ENCODE measurements at places on chromosomes 7 and 10.

DNA sequence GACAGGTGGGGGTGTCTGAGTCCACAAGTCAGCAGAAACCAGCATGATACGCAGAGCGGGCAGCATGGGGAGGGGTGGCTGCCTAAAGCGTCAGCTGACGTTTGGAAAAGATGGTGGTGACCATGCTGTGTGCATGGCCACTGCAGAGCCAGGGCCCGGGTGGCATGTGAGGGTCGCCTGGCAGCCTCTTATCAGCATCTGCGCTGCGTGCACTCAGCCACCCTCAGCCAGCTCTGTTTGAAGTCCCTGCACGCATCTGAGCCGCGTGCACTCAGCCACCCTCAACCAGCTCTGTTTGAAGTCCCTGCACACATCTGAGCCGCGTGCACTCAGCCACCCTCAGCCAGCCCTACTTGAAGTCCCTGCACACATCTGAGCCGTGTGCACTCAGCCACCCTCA lies 61.5 kb downstream of the WDR37 start:
- DNase-seq, result no peak

DNA sequence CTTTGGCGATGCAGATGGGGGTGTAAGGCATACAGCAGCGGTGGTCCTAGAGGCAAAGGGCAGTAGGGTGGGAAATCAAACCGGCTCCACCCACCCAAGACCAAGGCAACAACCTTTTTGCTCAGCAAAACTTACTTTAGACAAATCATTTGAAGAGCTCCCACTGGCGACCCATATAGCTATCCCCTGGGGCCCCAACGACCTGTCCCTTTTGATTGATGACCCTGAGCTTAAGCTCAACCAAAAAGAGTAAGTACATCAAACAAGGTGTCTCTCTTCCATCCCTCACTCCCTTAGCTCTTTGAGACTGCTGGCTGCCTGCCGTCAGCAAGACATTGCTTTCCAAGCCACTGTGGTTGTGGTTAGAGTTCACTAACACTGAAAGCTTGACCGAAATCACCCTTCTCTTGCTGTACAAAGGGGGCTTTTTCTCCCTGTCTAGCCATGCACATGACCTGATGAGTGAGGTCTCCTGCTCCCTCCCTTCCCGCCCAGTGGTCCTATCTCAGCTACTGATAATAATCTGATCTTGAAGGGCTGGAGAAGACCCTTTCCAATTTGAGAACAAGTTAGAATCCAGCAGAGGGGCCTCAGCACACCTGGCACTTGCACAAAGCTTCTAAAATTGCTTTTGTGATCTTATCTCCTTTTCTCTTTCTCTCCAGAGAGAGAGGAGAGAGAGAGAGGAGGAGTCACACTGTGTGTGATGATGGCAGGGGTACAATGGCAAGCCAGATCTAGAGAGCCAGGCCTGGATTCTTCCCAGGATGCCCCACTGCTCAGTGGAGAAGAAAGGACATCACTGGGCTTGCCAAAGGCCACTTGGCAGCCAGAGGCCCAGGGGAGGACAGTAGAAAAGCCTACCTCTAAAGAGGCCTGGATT lies 42.2 kb downstream of the XPNPEP1 start:
- peak; percentile 63 for DNase-seq

DNA sequence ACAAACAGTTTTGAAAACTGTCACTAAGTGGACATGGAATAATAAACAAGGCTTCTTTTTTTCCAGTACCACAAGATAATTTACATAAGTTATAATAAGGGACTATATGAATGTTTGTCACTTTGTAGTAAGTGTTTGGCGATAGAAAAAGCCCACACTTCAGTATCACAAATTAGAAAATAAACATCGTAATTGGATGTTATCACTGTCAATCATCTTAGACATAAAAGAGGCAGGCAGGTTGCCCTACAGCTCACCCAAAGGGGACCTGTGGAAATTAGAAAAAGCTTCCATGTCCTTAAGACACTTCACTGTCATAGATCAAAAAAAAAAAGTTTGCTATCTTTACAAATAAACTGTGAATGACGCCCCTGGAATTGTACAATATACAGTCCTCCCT lies 3.6 kb upstream of the NOC3L start:
- no peak for DNase-seq

DNA sequence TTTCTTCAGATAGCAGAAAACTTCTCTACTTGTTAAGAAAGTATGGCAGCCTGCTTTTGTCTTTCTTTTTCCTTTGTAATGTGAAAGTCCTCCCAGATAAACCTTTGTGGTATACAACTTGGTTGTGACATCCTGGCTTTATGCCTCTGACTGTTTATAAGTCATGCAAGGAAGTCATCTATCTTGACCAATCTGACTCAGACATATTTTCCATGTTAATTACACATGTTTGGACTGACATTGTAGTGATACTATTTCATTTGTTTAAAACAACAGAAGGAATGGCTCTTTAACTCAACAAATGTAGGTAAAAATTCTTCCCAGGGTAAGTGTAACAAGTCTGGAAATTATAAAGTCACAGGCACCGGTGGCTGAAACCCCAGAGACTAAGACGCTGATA lies 341.6 kb upstream of the MEOX2 start:
- DNase-seq, result peak; percentile 91

DNA sequence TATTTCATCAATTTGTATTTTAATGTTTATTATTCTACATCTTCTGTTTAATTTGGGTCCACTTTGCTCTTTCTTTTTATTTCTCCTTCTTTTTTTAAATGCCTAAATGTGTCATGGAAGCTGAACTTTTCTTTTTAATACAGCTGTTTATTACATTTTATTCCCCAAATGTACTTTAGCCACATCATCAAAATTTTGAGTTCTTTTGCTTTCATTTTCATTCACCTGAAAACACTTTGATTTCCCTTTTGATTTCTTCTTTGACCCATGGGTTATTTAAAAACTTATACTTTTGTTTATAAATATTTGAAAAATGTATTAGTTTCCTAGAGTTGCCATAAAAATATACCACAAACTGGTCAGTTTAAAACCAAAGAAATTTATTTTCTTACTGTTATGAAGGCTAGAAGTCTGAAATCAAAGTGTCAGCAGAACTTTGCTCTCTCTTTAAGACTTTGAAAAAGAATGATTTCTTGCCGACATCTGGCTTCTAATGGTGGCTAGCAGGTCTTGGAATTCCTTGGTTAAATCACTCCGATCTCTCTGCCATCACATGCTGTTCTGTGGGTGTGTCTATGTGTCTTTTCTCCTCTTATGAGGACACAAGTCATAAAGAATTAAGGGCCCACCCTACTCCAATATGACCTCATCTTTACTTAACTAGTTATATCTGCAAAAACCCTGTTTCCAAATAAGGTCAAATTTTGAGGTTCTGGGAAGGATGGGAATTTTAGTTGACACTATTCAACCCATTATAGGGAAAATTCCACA lies 225.5 kb downstream of the ANKRD7 start:
- no peak for DNase-seq

DNA sequence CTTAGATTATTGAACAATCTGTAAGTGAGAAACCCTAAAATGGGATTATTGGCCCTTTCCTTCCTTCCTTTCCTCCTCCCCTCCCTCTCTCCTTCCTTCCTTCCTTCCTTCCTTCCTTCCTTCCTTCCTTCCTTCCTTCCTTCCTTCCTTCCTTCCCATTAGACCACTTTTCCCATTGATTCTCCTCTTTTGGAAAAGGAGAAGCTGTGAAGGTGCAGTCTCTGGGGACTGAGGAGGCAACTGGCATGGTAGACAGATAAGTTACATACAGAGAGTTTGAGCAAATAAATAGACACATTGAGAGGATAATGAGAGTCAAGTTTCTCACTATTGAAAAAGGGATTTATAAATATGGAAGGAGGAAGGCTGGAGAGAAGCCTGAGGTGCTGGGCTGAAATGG lies 45.0 kb upstream of the CCDC7 start:
- no peak for DNase-seq

GRCh38 chr7:117485118-117485620 lies 5.3 kb downstream of the CFTR start:
- DNase-seq, result no peak

GRCh38 chr7:47513741-47514241 lies 68.1 kb downstream of the TNS3 start:
- DNase-seq, result peak; percentile 99

- no peak for DNase-seq
Observed at GRCh38 chr10:42988517-42989395, 88.1 kb upstream of the RET start.

DNA sequence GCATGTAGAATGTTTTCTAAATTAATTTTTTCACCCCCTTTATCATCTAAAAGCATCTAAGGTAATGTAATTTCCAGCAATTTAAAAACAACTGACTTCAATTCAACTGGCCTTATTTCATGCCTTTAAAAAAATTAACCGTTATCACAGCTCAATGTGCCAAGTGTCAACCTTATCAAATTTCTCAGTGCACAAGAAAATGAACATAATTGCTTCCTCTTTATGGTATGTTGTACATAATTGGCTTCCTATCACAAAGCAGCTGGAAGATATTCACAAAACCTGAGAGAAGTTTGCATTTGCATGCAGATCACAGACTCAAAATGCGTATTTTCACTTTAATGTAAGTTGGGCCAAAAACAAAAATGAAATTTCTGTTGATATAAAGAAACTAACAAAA lies 966.4 kb downstream of the GRM8 start:
- no peak for DNase-seq

GRCh38 chr10:47456079-47456785 lies 27.7 kb downstream of the ANXA8 start:
- no peak for DNase-seq

GRCh38 chr7:26376175-26376917 lies 84.7 kb downstream of the SNX10 start:
- DNase-seq, result no peak

- DNase-seq, result no peak
Observed at GRCh38 chr7:31284106-31284505, 56.4 kb downstream of the NEUROD6 start.

GRCh38 chr7:41428381-41428780 lies 274.5 kb downstream of the INHBA start:
- DNase-seq, result peak; percentile 38

DNA sequence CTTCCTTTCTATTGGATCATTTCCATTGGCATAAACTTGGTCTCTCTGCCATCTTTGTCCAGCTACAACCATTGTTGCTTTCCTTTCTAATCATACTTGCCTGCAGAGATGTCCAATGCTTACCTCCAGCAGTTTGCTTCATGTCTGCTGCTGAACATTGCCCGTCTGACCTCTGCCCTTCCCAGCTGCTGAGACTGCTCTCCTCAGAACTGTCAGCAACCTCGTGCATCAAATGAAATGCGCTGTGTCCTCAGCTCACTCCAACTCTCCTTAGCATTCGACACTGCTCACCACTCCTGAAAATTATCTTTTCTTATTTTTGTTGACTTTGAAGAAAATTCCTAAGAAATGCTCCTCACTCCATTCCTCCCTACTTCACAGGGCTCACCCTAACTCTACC lies 5.0 kb downstream of the FAM170B start:
- no peak for DNase-seq

DNA sequence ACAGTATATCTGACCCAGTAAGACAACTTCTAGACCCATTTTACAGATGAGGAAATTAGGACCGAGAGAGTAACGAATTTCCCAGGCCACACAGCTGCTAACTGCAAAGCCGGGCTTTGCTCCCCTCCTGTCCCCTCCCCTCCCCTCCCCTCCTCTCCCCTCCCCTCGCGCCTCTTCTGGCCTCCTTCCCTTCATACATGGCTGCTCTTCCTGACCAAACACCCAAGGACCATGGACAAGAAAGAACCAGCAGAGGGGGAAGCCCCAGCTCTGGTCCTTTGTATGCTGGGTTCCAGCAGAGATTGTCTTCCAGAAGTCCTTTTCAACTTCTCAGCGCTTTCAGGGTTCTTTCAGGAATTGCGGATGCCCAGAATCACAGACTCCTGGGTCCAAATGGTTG lies 3.6 kb upstream of the TMEM72 start:
- DNase-seq, result no peak

DNA sequence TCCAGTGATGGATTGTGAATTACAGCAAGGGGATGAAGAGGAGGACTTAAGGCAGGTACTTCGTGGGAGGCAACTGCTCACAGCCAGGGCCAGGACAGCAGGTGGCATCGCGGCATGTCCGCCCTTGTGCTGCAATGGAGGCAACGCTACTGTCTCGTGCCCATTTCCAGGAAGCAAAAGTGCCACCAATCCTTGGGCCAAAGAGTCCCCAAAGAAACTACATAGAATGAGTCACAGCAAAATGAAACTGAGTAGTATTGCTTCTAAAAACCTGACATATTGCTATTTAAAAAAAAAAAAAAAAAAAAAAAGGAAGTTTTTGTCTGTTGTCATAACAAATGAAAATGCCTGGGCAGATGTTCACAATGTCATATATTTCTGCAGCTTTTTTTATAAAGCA lies 46.6 kb downstream of the RSU1 start:
- no peak for DNase-seq

DNA sequence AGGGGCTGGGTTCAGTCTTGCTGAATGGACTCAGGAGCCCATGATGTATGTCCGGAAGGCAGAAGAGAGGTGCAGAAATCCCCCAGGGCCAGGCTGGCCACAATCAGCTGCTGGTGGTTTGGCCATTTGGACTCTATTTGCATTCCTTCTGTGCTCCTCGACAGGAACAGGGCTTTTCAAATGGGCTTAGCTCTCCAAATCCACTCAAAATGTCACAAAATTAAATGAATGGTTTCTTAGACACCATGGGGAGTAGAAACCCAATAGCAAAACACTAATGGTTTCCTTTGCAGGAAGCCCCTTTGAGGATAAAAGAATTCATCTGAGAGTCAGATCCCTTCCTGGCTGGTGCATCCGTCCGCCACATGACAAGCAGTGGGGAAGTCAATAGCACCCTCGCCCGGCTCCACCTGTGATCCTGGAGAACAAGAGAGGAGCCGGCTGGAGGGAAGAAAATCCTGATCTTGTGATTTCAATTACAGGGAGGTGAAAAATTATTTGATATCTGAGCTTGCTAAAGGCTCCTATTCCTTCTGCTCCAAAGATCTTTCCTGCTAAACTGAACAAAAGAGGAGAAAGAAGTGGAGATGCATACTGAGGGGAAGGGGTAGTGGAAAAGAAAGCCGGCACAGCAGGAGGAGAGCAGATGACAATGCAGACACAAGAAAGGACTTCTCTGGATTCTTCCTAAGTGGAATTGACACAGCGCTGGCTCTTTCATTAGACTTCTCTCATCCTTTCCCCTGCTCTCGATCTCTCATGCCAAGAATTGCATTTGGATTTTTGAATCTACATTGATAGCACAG lies 190.7 kb downstream of the C7orf25 start:
- DNase-seq, result no peak

DNA sequence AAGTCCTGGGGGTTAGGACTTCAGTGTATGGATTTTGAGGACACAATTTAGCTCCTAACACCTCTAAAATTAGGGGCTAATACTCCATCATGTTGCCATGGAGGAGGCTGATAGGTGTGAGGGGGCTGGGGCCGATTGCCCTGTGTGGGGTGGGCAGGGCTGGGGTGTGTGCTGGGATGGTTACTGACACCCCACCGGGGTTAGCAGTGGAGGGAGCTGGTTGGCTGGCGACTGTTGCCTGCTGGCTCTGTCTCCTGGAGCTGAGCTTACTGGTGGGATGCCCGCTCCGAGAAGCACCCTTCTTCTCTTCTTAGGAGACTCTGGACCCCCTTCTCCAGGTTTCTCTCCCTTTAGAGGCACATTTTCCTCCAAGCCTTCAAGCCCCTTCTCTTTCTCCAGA lies 22.2 kb upstream of the SH2D4B start:
- no peak for DNase-seq

- peak; percentile 54 for DNase-seq
Observed at GRCh38 chr10:29636178-29636577, 1.4 kb upstream of the SVIL start.

GRCh38 chr10:124624895-124625294 lies 119.3 kb downstream of the FAM53B start:
- DNase-seq, result no peak

- no peak for DNase-seq
Observed at GRCh38 chr7:128792471-128793180, 858 bp downstream of the CCDC136 start.

Measured in fibroblast of lung (primary cell).